ENCODE measurements at places on chromosomes 7 and 10. TPM values are rescaled to one million over a fixed set of nuclear protein-coding genes. Genes with fewer than 3 reads are reported as not detected.

Gene UMAD1
- 17.3 TPM for total RNA-seq

Gene MPP7
- total RNA-seq = 9.7 TPM

Gene PRRT4
- total RNA-seq = 0.16 TPM

Gene PPP1R17
- total RNA-seq = 2.4 TPM

Gene SGCE
- 146 TPM for total RNA-seq

Gene ENO4
- 1.8 TPM for total RNA-seq

Gene HOXA11
- not detected for total RNA-seq

DNA sequence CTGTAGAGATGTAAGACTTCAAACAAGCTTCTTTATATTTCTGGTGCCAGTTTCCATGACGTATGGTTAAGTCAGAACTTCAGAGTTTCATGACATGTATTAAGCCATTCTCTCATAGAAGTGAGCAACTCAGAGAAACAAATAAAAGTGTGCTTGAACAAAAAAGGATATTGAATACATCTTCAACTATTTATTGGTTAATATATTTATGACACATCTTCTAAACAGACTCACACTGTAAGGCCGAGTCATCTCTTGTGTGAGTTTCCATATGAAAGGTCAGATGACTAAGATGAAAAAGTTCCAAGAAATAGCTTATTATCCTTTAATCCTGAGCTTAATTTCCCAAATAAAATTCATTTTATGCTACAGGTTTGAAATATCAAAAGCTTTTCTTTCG is 105.5 kb upstream of the CSTF2T start:
- no peaks in the 10 kb centered on the region for H3K4me1 ChIP-seq
- H3K36me3 ChIP-seq = no peaks in the 10 kb centered on the region
- H3K4me3 ChIP-seq = no peak overlapping the region
- no peak overlapping the region for H3K27ac ChIP-seq
- H3K27me3 ChIP-seq = no peaks in the 10 kb centered on the region
- DNase-seq = no peak

DNA sequence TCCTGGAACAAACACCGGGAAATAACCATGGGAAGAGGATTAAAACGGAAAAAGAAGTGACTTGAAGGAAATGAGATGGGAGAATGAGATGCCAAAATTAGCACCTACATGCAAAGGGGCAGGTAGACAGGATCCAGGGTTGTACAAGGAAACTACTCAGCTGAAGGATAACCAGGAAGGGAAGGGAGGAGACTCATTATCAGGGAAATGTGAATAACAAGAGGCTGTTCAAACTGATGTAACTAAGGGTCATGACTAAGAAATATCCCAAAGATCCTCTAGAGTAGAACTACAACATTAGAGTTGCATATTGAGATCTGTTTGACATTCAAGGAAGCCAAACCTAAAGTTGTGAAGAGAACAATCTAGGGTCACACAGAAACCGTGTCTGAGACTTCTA is 166.2 kb upstream of the SP8 start:
- no peak for DNase-seq
- no peaks in the 10 kb centered on the region for H3K4me1 ChIP-seq
- H3K27me3 ChIP-seq = no peaks in the 10 kb centered on the region
- H3K27ac ChIP-seq = no peak overlapping the region
- no peaks in the 10 kb centered on the region for H3K36me3 ChIP-seq
- no peak overlapping the region for H3K4me3 ChIP-seq

DNA sequence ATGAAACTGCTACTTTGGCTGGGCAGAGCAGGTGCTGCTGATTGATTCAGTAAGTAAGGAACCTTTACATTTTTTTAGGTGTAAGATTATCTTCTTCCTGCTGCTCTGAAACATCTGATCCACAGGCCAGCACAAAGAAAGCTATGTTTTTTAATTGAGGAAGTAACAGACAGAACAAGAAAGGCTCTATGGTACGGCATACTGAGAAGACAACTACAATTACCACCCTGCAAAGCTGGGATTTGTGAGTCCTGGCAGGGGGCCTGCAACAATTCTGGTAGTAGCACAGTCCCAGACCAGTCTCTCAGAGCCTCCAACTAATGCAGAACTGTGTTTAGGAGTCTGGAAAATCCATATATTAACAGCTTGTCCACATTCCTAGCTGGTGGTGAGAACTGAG is 103.0 kb upstream of the LRRTM3 start:
- H3K4me1 ChIP-seq = no peaks in the 10 kb centered on the region
- H3K27ac ChIP-seq = no peak overlapping the region
- H3K27me3 ChIP-seq = no peaks in the 10 kb centered on the region
- H3K36me3 ChIP-seq = no peaks in the 10 kb centered on the region
- H3K4me3 ChIP-seq = no peak overlapping the region

DNA sequence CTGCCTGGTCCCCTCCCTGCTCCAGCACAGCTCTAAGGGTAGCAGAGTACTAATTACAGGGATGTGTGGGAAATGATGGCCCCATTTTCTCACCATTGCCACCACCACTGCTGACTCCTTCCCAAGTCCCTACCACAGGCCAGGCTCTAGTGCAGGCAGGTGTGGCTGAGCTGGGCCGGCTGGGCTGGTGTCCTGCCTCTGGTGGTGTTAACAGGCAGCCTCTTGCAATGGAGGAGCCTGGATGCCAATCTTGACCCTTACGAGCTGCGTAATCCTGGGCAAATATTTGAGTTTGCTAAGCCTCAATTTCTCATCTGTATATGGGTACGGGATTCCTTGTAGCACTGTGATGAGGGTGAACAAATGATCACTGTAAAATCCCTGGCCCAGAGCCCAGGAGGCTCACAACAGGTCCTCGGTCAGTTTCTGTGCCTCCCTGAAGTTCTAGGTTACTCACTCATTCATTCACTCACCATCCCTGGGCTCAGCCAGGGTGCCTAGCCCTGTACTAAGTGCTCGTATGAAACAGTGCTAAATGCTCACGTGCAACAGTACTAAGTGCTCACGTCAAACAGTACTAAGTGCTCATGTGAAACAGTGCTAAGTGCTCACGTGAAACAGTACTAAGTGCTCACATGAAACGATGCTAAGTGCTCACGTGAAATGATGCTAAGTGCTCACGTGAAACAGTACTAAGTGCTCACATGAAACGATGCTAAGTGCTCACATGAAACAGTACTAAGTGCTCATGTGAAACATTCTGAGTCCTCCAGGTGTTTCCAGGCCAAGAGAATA is 2.3 kb upstream of the FZD9 start:
- DNase-seq = no peak
- H3K36me3 ChIP-seq = no peaks in the 10 kb centered on the region
- no peaks in the 10 kb centered on the region for H3K27me3 ChIP-seq
- H3K4me3 ChIP-seq = no peak overlapping the region
- no peak overlapping the region for H3K27ac ChIP-seq
- peaks cover 11% of the 10 kb centered on the region for H3K4me1 ChIP-seq

DNA sequence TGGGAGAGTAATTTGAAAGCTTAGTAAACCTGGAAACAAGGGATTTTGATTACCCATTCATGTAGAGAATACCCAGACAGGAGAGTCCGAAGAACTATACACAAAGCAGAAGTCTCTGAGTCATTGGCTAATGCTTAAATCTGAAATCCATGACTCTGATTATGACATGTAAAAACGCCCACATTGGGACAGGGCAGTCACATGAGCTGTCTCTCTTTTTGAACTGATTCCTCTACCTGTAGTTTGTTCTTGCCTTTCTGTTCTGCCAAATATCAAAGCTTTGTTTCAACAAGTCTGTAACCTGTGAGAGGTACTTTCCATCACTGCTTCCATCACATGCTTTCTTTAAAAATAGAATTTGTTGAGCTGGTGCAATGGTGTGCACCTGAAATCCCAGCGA is 4.3 kb upstream of the GPNMB start:
- no peak for DNase-seq
- no peaks in the 10 kb centered on the region for H3K27me3 ChIP-seq
- H3K4me3 ChIP-seq = no peak overlapping the region
- H3K36me3 ChIP-seq = no peaks in the 10 kb centered on the region
- no peak overlapping the region for H3K27ac ChIP-seq

DNA sequence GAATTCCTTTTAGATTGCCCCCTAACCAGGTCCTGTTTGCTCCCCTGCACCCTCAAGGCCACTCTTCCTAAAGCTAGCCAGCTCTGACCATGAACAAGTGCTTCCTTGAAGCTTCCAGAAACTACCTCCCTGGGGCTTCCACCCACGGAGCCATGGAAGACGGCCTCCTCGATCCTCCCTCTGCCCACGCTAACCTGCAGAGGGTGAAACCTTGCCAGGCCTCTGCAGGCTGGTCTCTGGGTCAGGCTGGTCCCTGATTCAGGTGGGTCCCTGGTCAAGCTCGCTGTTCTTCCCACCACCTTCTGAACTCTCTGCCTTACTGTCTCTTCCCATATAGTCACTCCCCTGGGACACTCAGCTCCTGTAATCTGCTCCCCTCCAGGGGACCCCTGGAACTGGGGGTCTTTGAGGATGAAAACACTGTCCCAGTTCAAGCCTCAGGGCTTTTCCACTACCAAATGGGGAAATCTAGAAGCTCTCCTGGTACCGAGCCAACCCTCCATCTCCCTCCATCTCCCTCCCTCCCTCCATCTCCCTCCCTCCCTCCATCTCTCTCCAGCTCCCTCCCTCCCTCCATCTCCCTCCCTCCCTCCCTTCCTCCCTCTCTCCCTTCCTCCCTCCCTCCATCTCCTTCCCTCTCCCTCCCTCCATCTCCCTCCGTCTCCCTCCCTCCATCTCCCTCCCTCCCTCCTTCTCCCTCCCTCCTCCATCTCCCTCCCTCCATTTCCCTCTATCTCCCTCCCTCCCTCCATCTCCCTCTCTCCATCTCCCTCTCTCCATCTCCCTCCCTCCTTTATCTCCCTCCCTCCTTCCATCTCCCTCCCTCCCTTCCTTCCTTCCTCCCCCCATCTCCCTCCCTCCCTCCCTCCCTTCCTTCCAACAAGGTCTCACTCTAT is 2.9 kb downstream of the MLXIPL start:
- peaks cover 15% of the 10 kb centered on the region for H3K4me1 ChIP-seq
- peak overlapping the region; percentile 50 for H3K27ac ChIP-seq
- H3K36me3 ChIP-seq = no peaks in the 10 kb centered on the region
- H3K4me3 ChIP-seq = no peak overlapping the region
- no peaks in the 10 kb centered on the region for H3K27me3 ChIP-seq

DNA sequence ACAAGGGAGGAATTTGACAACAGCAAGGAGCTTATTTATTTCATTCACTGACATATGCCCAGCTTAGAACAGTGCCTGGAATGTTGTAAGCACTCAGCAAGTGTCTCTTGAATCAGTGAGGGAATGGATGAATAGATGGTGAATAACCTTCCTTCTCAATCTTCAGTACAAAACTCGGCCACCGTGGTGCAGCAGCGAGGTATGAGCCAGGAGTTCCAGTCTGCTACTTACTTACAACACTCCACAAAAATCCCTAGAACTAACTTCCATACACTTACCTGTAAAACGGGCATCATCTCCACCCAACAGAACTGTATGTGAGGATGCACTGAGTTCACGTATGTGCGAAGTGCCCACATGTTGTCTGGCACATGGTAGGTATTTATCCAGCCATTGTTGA is 237.4 kb downstream of the WDR11 start:
- H3K36me3 ChIP-seq = no peaks in the 10 kb centered on the region
- DNase-seq = no peak
- no peaks in the 10 kb centered on the region for H3K4me1 ChIP-seq
- no peak overlapping the region for H3K4me3 ChIP-seq
- no peak overlapping the region for H3K27ac ChIP-seq

DNA sequence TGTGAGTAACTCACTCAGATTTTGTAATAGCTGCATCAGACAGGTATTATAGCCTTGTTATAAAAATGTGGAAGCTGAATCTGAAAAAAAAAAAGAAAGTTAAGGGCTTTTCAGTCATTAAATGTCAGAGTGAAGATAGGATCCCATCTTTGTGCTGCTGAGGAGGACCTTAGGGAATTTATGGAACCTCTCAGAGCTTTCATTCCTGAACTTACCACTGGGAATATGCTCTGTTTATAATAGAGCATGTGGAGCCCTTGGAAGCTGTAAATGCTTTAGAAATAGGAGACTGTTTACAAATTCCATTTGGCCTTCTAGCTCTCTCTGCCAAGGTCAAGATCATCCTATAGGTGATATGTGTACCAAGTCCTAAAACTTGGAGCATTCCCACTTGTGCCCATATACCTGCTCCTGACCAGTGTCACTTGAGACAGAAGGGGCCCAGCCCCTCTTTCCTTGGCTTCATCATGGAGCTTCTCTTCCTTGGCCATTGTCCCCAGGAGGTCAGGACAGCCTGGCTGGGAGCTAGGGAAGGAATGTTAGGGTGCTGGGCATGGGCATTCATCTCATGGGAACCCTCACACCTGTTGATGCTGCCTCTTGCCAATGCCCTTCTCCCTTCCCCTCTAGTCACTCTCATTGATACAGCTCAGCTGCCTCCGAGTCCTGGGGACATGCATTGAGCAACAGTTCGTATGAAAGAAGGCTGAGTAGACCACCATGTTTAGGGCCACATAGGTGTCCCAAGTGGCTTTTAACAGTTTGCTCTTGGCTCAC is 105.3 kb downstream of the LRRC18 start:
- no peaks in the 10 kb centered on the region for H3K27me3 ChIP-seq
- DNase-seq = no peak
- H3K36me3 ChIP-seq = no peaks in the 10 kb centered on the region
- H3K27ac ChIP-seq = no peak overlapping the region

DNA sequence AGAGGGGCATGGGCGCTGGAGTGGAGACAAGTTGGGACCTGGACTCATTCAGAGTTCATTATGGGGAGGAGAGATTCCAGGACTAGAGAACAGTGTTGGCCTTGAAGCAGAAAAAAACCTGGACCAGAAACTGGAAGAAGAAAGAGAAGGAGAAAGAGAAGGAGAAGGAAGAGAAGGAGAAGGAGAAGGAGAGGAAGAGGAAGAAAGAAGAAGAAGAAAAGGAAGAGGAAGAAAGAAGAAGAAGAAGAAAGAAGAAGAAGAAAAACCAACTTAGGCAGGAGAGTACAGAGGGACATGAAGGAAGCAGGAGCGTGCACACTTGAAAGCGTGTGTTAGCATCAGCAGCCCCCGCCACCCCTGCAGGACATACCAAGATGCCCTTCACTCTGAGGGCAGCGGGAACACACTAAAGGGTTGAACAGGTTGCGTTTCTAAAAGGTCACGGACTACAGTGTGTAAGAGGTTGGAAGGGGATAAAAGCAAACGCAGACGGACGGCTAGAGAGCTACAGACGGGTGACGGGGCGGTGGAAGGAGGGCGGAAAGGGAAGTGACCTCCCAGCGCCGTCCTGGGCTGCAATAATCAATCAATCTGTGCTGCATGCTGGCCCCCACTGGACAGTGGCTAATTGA is 95.3 kb downstream of the SEC61G start:
- H3K27ac ChIP-seq = no peak overlapping the region
- peaks cover 5% of the 10 kb centered on the region for H3K4me1 ChIP-seq
- no peaks in the 10 kb centered on the region for H3K27me3 ChIP-seq
- peak overlapping the region; percentile 31 for H3K4me3 ChIP-seq

- H3K27ac ChIP-seq = no peak overlapping the region
- H3K36me3 ChIP-seq = no peaks in the 10 kb centered on the region
- H3K27me3 ChIP-seq = no peaks in the 10 kb centered on the region
Observed at GRCh38 chr7:2440608-2441245, 35.5 kb downstream of the GRIFIN start.

DNA sequence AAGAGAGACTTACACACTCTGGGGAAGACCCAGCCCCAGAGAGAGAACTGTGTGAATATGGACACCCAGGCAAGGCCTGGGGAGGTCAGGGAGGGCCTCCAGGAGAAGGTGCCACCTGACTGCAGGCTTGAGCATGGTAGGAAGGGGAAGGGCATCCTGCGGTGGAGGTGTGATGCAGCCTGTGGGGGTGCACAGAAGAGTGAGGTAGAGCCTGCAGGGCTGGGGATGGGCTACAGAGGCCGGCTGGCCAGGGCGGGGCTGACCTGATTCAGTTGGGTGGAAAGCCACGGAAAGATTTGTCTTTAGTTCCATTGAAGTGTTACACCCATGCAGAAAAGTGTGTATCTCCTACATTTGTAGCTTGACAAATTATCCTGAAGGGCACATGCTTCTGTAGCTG is 47.6 kb downstream of the ZMIZ1 start:
- H3K36me3 ChIP-seq = no peaks in the 10 kb centered on the region
- H3K27ac ChIP-seq = no peak overlapping the region
- H3K4me3 ChIP-seq = no peak overlapping the region
- no peak for DNase-seq
- peaks cover 29% of the 10 kb centered on the region for H3K4me1 ChIP-seq

Measured in testis (tissue), 5 donors.